Nucleus accumbens (tissue), 56 donors: ENCODE measurements at places on chromosomes 16 and 17.

- no peak for DNase-seq
Measured at GRCh38 chr16:50304467-50305440, 38.4 kb downstream of the ADCY7 start.

DNA sequence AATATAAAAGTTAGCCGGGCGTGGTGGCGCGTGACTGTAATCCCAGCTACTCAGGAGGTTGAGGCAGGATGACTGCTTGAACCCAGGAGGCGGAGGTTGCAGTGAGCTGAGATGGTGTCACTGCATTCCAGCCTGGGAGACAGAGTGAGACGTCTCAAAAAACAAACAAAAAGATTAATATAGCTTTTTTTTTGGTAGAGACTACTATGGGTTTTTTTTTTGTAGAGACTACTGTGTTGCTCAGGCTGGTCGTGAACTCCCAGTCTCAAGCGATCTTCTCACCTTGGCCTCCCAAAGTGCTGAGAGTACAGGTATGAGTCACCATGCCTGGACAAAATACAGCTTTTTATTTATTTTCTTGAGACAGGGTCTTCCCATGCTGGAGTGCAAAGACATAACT, 20.2 kb downstream of the ZNRF1 start:
- no peak for DNase-seq

- DNase-seq = no peak
Measured at GRCh38 chr17:28755486-28755885, 11.7 kb downstream of the TRAF4 start.

GRCh38 chr16:87241137-87241771, 75.9 kb downstream of the C16orf95 start:
- DNase-seq = no peak

DNA sequence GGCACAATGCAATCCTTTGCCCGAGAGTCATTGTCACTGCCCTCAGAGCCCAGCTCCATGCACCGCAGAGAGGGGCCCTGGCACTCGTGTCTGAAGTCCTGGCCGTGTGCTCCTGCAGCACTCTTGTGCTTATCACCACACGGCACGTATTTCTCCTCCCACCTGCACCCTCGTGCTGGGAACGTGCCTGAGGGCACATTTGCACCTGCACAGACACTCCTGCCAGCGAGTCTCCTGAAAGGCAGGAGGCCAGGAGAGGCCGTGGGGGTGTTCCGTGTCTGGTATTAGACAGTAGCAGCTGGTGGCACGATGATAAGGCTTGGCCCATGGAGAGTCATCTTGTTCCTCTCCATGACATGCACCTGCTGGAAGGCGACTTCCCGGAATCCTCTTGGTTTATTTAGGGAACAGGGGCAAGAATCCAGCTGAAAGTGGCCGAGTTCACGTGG, 3.4 kb upstream of the ACSF3 start:
- no peak for DNase-seq

DNA sequence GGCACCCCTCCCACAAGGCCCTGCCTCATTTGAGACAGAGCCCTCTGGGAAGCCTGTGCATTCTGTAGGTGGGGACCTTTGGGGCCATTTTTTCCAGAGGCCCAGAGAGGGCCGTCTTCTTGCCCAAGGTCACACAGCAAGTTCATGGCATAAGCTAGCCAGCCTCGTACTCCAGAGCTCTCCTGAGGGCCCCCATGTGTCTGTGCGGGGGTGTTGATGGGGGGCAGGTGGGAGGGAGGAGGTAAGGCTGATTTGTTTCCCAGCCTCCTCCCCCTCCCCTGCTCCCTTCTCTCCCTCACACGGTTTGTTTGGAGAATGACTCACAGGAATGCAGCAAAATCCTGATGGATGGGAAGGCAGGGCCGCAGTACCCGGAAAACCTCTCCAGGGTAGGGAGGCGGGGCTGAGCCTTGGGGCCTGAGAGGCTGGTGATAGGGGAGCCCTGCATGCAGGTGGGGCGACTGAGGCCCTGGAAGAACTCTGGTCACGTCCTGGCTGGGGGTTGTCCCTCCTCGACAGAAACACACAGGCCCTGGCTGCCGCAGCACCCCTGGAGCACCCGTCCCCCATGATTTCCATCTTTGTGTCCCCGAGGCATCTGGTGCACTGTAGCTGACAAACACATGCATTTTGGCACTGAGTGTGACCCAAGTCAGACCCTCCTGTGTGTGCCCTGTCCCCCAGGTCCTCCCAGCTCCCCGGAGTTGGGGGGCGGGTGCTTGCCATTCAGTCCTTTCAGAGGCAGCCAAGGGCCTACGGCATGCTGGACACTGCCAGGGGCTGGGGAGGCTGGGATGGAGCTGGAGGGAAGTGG, 29.7 kb downstream of the RAI1 start:
- no peak for DNase-seq

GRCh38 chr17:9174312-9174711, 153.0 kb downstream of the NTN1 start:
- DNase-seq = no peak

DNA sequence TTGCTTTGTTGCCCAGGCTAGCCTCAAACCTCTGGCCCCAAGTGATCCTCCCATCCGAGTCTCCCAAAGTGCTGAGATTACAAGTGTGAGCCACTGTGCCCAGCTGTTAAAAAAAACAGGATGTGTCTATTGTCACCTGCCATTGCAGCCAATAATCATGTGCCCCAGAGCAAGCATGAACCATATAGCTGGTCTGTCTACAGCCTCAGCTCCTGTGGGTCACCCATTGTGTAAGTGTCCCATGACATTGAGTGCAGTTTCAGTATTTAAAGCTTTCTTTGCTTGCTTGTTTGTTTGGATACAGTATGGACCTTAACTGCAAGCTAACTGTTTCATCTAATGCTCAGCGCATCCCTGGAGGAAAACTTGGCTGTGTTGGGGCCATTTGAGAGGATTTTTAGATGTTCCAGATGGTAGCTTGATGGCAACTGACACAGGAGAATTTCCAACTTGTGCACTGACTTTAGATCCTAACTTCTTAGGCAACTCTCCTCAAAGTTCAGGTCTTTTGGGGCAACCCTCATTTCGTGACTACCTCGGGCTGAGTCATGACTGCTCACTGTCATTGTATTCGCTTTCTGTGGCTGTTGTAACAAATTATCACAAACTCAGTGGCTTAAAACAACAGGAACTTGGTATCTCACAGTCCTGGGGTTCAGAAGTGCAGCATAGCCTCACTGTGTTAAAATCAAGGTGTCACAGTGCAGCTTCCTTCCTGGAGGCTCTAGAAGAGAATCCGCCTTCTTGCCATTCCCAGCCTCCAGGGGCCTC, 30.3 kb upstream of the ADORA2B start:
- DNase-seq = no peak
